ENCODE measurements at places on chromosomes 6 and 20. TPM values are rescaled to one million over a fixed set of nuclear protein-coding genes. Genes with fewer than 3 reads are reported as not detected.

- DNase-seq, result no peak
- peaks cover 9% of the 10 kb centered on the region for H3K36me3 ChIP-seq
- H3K27me3 ChIP-seq, result peaks cover 7% of the 10 kb centered on the region
- peak overlapping the region; percentile 90 for H3K4me3 ChIP-seq
- peak overlapping the region; percentile 88 for H3K27ac ChIP-seq
- H3K4me1 ChIP-seq, result peaks cover 16% of the 10 kb centered on the region
Measured at GRCh38 chr6:106975738-106976064, 1.2 kb upstream of the CD24 start.

- H3K4me3 ChIP-seq, result no peak overlapping the region
- H3K27ac ChIP-seq, result no peak overlapping the region
- H3K27me3 ChIP-seq, result peaks cover 5% of the 10 kb centered on the region
- no peaks in the 10 kb centered on the region for H3K36me3 ChIP-seq
- DNase-seq, result no peak
- no peaks in the 10 kb centered on the region for H3K4me1 ChIP-seq
Measured at GRCh38 chr6:160356074-160356744, 8.0 kb downstream of the SLC22A3 start.

DNA sequence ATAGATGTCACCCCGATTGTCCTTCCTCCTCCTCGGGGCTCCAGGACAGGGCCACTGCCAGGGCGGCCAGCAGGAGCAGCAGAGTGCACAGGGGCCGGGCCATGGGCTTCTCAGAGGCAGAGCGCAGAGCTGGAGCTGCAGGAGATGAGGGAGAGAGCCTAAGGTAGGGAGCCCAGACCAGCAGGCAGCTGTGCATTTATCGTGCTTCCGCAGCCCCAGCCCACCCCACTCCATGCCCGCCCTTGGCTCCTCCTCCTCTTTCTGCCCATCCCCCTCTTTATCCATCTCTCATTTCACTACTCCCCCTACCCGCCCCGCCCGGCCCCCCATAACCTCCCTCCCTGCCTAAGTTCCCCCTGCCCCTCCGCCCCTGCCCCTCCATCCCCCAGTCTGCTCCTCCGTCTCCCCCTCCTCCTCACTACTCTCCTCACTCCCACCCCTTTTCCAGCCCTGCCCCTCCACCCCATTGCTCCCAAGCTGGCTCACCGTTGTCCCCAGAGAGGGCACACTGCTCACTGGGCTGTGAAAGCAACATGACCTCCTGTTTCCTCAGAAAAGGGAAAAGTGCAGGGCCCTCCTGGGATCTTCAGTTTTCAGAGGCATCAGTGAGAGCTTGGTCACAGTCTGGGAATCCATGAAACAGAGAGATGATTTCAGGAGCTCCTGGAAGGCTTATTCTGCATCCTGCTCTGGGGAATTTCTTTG is 25.5 kb upstream of the CST1 start:
- DNase-seq, result no peak
- H3K27ac ChIP-seq, result no peak overlapping the region
- no peaks in the 10 kb centered on the region for H3K4me1 ChIP-seq
- H3K36me3 ChIP-seq, result no peaks in the 10 kb centered on the region

- H3K4me3 ChIP-seq, result no peak overlapping the region
- H3K4me1 ChIP-seq, result peaks cover 3% of the 10 kb centered on the region
- H3K27ac ChIP-seq, result no peak overlapping the region
- no peaks in the 10 kb centered on the region for H3K27me3 ChIP-seq
- no peak for DNase-seq
- no peaks in the 10 kb centered on the region for H3K36me3 ChIP-seq
Measured at GRCh38 chr20:9672981-9673380, 158.6 kb downstream of the LAMP5 start.

GRCh38 chr6:133085896-133086295 is 155.3 kb upstream of the EYA4 start:
- H3K4me1 ChIP-seq, result no peaks in the 10 kb centered on the region
- no peak for DNase-seq
- H3K27ac ChIP-seq, result no peak overlapping the region
- no peak overlapping the region for H3K4me3 ChIP-seq
- H3K36me3 ChIP-seq, result no peaks in the 10 kb centered on the region

GRCh38 chr20:35600176-35600992 is 15.2 kb upstream of the SPAG4 start:
- H3K27ac ChIP-seq, result no peak overlapping the region
- peaks cover 7% of the 10 kb centered on the region for H3K36me3 ChIP-seq
- peaks cover 2% of the 10 kb centered on the region for H3K4me1 ChIP-seq
- no peak for DNase-seq
- peaks cover 18% of the 10 kb centered on the region for H3K27me3 ChIP-seq

GRCh38 chr6:54737247-54737646 is 109.3 kb upstream of the FAM83B start:
- no peaks in the 10 kb centered on the region for H3K27me3 ChIP-seq
- H3K4me3 ChIP-seq, result no peak overlapping the region

DNA sequence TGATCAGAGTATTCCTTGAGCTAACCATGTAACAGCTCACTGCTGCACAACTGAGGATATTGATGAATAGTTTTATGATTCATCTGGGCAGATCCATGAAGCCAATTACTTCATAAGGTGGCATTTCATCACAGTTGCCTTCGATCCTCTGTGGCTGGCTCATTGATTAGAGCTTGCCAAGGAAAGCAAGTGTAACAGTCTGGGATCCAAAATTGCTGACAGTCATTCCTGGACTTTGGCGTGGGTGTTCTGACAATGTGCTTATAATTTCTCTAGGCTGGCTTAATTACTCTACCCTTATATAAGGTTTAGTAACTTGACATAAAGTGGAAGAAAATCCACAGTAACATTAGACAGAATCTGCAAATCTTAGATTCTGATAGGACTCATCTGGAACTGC is 551.3 kb upstream of the CDH4 start:
- no peaks in the 10 kb centered on the region for H3K4me1 ChIP-seq
- no peak for DNase-seq
- H3K27me3 ChIP-seq, result no peaks in the 10 kb centered on the region
- no peak overlapping the region for H3K4me3 ChIP-seq
- no peaks in the 10 kb centered on the region for H3K36me3 ChIP-seq

- H3K27me3 ChIP-seq, result peaks cover 6% of the 10 kb centered on the region
- no peaks in the 10 kb centered on the region for H3K36me3 ChIP-seq
- no peak overlapping the region for H3K4me3 ChIP-seq
- peaks cover 9% of the 10 kb centered on the region for H3K4me1 ChIP-seq
- no peak overlapping the region for H3K27ac ChIP-seq
Measured at GRCh38 chr6:169989594-169989993, 238.2 kb downstream of the ERMARD start.

DNA sequence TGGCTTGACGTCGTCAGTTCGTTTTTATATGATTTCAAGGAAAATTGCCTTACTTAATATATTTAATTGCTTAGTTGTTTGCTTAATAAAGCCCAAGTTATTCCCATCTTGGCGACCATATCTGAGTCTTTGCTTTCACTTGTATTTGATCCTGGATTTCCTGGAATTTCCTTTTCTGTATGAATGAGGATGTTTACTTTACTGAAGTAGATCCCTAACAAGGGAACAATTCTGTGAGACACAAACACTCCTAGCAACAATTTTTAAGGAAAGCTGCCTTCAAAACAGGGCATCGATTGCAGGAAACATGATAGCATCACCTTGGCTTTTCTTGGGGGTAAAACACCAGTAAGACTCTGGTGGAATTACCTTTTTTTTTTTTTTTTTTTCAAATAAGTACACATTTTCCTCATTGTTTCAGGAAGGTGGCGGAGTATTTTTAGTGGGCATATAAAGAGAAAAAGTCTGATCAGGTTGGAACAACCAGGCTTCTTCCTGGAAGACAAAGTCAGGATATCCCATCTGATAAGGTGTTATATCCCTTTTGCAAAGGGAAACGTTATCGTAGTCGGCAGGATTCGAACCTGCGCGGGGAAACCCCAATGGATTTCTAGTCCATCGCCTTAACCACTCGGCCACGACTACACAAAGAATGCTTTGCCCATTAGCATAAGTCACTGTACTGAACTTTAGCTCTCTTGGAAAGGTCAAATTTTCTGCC is 68.5 kb upstream of the ZNF184 start:
- peaks cover 32% of the 10 kb centered on the region for H3K4me1 ChIP-seq
- no peaks in the 10 kb centered on the region for H3K36me3 ChIP-seq
- DNase-seq, result peak; percentile 65
- H3K27me3 ChIP-seq, result peaks cover 11% of the 10 kb centered on the region
- H3K4me3 ChIP-seq, result peak overlapping the region; percentile 31
- peak overlapping the region; percentile 97 for H3K27ac ChIP-seq

DNA sequence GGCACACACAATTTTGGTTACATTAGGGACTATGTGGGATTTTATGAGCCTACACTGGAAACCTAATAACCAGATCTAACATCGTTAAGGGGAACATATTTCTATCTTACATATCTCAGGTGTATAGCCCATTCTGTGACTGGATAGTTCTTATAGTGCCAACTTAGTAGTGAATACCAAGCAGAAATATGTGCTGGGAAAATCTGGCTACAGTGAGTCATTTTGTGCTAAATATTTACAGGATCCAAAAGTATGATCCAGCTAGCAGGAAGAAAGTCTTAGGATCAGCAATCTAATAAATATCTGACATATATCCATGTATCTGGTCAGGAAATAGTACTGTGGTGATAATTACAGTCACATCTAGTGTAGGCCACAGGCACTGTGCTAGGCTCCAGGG is 94.6 kb upstream of the INSM1 start:
- H3K27me3 ChIP-seq, result peaks cover 1% of the 10 kb centered on the region
- no peaks in the 10 kb centered on the region for H3K4me1 ChIP-seq
- no peak for DNase-seq
- no peak overlapping the region for H3K4me3 ChIP-seq

LY6G6F gene
- not detected for total RNA-seq

RIMS1 gene
- total RNA-seq, result 1.8 TPM

GPSM3 gene
- total RNA-seq, result 49.0 TPM

GSTA1 gene
- total RNA-seq, result 1.1 TPM

CST4 gene
- not detected for total RNA-seq

BPIFB4 gene
- total RNA-seq, result 2.1 TPM
